ENCODE measurements at places on chromosomes 1 and 21.
A peak's percentile ranks its signal among the peaks of the same experiment; 100 is the strongest.

DNA sequence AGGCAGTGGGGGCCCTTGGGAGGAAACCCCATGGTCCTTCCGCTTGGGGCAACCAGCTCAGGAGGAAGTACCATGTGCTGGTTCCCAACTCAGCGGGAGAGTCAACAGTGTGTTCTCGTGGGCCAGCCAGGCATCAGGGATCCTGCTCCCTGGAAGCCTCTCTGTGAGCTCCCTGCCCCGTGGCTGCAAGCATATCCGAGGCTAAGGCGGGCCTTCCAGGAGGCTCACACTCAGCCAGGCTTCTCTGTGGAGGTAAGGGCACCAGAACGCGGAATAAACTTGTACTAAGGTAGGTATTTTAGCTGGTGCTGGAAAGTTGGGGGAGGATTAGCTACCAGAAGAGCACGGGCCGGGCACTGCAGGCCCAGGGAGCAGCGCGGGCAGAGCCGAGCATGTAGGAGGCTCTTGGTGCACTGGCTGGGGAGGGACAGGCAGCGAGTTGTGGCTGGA lies 74.7 kb upstream of the POU3F1 start:
- DNase-seq = no peak

GRCh38 chr21:44962403-44962966 lies 22.7 kb downstream of the SLX9 start:
- no peak for DNase-seq

GRCh38 chr21:35291973-35292627 lies 243.0 kb upstream of the RUNX1 start:
- no peak for DNase-seq

GRCh38 chr1:231313661-231314060 lies 24.0 kb downstream of the EXOC8 start:
- no peak for DNase-seq

- DNase-seq = no peak
Observed at GRCh38 chr1:53591924-53592323, 132.7 kb downstream of the DMRTB1 start.

GRCh38 chr1:110266834-110267233 lies 56.7 kb downstream of the KCNC4 start:
- DNase-seq = no peak

GRCh38 chr1:47572731-47573430 lies 135.0 kb downstream of the FOXD2 start:
- no peak for DNase-seq

DNA sequence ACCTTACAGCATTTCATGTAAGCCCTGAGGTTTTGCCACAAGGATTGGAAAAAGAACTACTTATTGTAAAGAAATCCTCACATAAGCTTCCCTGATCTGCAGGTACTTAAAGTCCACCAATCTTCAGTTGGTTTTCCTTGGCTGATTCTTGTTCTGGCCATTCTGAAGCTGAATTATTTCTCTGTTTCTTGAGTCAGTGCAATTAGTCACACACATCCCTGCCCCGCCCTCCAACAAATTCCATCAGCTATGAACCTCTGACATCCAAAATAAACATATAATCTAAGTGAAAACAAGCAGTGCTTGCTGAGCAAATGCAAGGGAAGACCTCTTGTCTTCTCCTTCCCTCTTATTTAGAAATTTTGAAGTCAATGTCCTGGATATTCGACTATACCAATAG lies 8.2 kb upstream of the FNDC7 start:
- no peak for DNase-seq

DNA sequence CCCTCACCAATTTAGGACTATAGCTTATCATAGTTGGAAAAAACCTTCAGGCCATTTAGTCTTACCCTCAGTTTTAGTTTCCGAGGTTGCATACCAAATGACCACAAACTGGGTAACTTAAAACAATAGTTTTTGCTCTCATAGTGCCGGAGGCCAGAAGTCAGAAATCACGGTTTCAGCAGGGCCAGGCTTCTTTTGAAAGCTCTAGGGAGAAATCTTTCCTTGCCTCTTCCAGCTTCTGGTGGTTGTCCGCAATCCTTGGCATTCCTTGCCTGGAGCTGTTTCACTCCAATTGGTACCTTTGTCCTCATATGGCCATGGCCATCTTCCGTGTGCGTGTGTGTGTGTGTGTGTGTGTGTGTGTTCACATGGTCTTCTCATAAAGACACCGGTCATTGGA lies 12.4 kb upstream of the PLXNA2 start:
- DNase-seq = no peak

- DNase-seq = peak; percentile 3
Observed at GRCh38 chr1:119276558-119276957, 92.0 kb upstream of the HAO2 start.

- no peak for DNase-seq
Observed at GRCh38 chr1:41662061-41662764, 177.7 kb upstream of the EDN2 start.

DNA sequence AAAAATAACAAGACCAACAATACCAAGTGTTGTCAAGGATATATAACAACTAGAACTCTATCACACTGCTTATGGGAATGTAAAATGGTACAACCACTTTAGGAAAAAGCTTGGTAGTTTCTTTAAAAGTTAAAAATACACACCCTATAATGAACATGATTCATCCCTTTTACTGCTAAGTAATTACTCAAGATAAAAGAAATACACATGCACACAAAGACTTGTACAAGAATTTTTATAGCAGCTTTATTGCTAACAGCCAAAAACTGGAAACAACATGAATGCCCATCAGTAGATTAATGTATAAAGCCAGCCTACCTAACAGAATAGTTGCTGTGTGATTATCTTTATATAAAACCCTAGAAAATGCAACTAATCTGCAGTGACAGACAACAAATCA lies 10.5 kb upstream of the ZNF644 start:
- DNase-seq = no peak

DNA sequence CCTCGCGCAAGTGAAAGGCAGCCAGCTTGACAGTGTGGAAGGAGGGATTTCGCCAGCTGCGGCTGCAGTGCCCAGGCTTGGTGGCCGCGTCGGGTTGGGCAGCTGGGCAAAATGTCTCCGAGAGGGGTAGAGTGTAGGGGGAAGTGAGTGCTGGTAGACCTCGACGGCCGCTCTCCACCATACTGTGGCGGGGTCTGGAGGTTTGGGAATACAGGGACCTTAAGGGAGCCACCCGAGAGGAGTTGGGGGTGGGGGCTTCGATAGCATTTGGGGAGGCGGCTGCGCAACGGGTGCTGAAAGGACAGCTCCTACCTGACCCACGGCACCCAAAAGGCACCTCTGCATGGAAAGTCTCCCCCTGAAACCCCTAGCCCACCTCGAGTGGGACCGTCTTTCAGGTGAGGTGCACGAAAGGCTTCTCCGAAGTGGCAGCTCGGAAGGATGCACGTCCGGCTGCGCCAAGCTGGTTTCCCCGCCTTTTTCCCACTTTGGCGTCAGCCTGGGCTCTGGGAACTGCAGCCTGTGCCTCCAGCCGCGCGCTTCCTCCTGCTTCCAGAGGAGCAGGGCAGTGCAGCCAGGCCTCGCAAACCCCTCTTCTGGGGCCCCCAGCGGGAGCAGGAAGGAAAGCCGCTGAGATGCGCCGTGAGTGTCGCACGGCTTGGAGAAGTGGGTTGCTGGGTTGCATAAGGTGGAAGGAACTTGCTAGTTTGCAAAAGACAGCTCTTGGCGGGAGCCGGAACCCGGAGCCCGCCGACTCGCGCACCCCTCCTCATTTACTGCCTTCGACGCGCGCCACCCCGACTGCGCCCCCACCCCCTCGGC lies 531 bp upstream of the HMGN2 start:
- DNase-seq = peak; percentile 86

GRCh38 chr21:29007135-29007534 lies 12.0 kb downstream of the RWDD2B start:
- no peak for DNase-seq

DNA sequence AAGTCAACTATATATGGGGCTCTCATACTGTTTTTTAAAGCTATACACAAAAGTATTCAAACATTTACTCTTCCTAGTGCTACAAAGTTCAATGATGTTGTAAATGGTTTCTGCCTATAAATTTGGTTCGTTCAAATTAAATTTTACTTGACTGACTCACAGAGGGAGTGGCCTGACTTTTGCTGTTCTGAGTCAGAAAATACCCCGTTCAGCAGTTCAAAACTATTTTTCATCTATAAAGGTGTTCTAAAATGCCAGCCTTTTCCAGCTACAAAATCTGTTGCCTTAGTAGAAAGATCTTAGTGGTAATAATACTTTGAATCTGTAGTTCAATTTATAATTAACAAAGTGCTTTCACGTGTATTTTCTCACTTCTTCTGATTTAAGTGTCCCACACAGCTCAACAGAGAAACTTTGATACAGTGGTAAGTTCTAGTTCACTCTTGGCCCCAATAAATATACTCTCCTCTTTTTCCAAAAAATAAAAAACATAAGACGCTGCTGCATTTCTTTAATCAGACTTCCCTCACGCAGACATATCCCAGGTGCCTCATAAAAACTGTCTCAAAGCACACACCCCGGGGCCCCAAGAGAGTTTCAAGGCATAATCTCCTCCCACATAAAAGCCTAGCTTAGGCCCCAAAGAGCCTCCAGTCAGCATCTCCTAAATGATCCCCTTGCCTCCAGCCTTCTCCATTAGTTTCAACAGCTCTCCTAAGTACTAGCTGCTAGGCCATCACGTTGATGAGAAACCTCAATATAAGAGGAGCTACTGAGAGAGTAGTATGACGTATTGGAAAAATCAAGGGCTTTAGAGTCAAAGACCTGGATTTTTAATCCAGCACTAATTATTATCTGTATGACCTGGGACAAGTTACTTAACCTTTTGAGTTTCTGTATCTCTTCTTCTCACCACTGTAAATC lies 3.2 kb downstream of the PTP4A2 start:
- no peak for DNase-seq

GRCh38 chr1:12714710-12715475 lies 1.0 kb upstream of the AADACL3 start:
- DNase-seq = no peak

DNA sequence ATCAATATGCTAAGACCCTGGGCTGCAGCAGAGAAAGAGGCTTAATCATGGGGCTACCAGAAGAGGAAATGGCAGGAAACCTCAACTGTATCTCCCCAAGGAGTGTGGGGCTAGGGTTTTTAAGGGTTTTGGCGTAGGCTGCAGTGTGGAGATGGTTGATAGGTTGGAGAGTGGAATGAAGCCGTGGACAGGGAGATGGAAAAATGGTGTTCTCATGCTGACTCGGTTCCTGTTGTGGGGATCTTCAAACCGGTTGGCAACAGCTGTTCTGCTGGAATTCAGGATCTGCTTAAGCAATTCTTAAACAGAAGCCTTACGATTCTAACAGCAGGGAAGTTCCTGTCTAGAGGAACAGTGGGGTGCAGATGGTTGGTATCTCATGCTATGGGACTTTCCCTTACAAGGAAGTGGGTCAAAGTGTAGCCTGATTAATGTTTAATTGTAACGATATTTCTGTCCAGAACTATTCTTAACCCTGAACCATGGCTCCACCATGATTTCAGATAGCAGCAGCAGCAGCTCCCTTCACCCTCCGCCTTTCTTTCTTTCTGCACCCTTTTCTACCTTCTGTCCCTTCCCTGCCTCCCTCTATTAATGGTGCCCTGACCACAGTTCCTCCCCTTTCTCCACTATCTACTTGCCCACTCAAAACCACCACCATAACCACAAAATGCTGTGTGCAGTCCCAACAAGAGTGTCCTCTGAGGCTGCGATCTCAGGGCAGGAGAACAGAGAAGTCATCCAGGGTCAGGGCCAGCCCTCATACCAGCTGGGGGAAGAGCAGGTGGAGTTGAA lies 30.8 kb downstream of the RSPH1 start:
- DNase-seq = no peak

- no peak for DNase-seq
Observed at GRCh38 chr21:44024887-44025353, 12.8 kb downstream of the TRAPPC10 start.

DNA sequence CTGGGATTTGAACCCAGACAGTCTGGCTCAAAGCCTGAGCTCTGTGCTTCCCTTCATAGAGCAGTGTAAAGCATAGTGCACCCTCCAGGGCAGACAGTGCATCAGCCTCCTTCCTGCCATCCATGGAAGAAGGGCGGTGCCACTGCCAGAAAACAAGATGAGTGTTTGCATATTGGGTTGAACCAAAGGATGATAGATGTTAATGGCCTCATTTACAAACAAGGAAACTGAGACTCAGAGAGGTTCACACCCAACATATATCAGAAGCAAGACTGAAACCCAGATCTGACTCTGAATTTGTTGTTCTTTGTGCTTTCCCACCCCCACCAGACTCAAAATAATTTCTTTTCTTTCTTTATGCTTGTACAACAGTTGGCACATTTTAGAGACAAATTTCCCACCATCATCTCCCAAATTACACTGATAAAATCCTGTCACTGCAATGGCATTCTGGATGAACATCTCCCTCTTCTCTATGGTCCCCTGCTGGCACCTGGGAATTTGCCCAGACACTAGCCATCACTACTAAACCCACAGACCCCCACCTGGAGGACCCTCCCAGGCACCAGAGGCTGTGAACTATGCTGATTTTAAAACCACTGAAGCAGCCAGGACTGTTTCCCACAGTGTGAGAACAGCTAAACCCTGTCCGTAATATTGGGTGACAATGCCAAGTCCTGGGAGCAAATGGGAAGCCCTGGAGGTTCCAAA lies 45.4 kb upstream of the MPZL1 start:
- DNase-seq = no peak

DNA sequence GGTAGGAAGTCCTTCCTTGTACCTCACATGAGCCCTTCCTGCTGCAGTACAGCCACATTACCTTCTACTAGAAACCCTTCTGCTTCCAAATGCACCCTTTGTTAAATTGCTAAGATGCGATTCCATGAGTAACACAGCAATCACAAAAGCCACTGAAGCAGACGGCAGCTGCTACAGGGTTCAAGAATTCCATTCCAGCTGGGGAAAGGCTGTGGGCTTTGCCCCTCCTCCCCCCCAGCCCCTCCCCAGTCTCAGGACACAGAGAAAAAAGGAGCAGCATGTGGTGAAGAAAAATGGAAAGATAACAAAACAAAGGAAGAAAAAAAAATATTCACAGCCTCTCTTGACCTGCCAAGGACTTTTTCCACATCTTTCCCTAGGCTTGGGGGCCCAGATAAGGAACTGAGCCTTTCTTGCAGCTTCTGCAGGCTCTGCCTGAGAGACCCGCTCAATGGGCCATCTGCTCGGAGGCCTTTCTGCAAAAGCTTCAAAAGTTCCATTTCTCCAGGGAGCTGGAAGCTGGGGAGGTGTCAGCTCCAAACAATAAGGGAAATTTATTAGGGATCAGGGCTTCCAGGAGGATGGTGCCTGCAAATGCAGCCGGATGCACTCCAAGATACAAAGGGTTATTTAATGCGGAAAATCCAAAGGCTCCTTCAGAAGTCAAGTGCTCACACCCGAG lies 72.1 kb downstream of the SYT2 start:
- DNase-seq = no peak

All from NCI-H1930 (cell line).